ENCODE measurements at places on chromosomes 3 and 15.

- DNase-seq: no peak
These were observed 2.9 kb downstream of the PXK start for GRCh38 chr3:58335652-58335947.

DNA sequence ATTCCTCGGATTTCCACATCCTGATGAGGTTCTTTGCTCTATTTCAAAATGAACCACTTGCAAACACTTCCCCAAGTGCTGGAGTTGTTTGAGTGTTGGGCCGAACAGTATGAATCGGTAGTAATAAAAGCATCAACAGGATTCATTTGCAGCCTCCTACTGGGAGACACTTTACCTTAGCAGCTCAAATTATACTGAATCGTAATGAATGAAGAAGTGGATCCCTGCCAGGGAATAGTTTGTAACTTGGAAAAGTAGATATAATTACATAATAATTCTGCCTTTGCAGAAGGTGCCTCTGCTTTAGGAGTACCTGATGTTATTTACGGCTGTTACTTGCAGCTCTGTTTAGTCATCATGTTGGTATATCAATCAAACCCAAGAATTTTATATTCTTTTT, 669.1 kb downstream of the CADM2 start:
- no peak for DNase-seq

DNA sequence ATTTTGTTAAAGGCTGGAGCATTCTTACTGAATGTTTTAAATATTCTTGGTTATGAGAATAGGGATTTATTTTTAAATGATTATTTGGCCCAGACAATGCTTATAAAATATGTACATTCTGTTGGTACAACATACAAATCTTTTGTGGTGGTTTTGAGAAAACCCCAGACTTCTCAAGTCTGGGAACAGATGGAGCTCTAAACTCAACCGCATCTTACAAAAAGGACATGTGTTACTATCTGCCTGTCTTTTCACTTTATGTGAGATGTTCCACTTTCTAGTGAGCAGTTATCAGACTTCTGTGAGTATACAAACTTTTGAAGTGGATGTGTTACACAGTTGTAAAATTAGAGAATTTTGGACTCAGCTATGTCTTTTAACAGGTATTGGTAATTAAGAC, 135.5 kb upstream of the RBMS3 start:
- no peak for DNase-seq

DNA sequence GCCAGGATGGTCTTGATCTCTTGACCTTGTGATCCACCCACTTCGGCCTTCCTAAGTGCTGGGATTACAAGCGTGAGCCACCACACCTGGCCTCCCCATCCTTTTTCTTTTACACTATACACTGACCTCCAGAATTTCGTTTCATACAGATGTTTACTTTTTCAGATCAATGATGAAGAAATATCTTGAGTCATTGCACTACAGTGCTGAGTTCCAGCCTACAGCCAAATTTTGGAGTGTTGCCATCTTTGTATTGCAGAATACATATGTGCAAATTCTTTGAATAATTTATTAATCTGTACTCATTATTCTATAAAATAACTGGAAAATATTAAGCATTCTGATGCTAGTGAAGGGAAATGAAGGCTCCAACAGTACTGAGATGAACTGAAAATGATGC, 12.5 kb downstream of the ZPLD1 start:
- no peak for DNase-seq

GRCh38 chr3:119562307-119562961, 3.0 kb upstream of the CD80 start:
- no peak for DNase-seq
